ENCODE measurements at places on chromosomes 6 and 20.

DNA sequence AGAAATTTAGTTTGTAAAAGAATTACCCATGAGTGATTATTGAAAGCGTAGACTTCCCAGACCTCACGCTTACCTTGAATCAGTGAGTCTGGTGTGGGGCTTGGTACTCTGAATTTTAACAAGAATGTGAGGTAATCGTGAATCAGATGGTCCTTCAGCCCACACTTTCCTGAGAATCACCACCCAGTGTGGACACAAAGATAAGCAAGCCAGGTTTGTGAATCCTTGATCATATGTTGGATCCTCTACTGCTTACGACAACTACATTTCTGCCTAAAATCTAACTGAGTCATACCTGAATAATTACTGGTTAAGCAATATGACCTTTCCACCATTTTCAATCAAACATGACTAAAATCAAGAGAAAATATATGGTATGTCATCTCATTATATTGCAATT is 589.3 kb downstream of the TFAP2A start:
- DNase-seq, result no peak

DNA sequence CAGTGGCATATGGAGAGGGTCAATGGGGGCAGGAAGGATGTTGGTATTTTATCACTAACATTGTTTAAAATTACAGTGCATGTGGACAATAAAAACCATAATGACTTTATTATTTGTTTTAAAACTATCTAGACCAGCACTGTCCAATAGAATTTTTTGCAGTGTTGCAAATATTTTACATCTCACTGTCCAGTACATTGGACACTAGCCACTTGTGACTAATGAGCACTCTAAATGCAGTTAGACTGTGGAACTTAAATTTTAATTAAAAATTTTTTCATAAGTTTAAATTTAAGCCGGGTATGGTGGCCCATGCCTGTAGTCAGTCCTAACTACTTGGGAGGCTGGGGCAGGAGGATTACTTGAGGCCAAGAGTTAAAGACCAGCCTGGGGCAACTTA is 101.7 kb downstream of the DTD1 start:
- no peak for DNase-seq

DNA sequence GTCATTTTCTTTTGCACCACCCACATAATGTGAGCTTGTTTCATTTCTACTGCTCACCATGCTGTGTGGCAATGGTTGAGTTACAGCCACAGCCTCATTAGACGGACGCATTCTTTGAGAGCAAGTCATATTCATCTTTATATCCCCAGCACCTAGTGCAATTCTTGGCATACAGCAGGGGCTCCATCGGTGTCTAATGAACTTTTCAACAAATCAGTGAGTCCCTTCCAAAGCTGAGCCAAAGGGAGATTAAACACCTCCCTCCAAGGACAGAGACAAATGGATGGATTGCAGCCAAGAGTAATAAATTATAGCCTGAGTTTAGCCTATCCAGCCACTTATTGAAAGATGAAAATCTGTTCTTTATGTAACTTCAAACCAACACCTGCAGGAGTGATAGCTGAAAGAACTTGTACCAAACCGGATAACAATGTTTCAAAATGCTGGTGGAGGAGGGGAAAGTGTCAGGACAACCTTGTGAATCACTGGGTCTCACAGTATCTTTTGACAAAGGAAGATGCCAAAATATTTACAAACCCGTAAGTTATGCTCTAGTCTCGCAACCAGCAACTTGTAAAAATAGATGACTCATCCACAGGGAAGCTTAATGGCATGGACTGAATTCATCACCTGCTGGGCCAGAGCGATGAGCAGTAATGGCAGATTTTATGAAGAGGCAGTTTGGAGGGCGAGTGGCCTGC is 139.0 kb downstream of the PXDC1 start:
- no peak for DNase-seq

GRCh38 chr6:166456395-166457156 is 73.8 kb upstream of the MPC1 start:
- DNase-seq, result peak; percentile 38

GRCh38 chr6:113597231-113597583 is 259.9 kb upstream of the MARCKS start:
- DNase-seq, result no peak

DNA sequence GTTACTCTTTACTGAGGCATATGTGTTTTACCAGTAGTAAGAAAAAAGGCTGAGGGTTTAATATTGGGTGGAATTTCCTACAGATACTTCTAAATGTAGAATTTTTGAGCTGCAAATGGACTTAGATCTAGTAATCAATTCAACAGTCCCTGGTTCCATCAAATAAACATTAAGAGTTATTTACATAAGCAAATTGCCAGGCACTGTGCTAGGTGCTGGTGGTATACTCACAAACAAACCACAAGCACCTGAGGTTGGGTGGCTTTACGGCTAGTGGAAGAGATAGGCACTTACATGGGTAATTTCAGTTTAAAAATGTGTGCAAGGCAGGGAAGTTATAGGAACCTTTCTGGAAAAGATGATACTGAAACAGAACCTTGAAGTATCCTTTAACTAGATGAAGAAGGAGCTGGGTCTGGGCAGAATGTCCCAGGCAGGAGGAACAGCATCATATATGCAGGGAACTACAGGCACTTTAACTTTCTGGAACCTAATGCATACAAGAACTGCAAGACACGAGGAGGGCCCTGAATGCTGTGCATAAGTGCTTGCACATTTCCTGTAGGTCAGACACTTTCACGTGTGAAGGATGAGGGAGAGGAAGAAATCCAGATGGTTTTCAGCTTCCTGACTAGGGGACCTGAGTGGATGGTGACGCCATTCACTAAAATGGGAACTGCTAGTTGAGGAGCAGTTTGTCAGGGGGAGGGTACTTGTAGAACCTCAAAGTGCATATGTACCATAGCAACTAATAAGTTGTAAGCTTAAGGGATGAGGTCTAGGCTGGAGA is 4.5 kb downstream of the CCN6 start:
- DNase-seq, result no peak

- DNase-seq, result no peak
These were observed 63.5 kb upstream of the ADGRF1 start for GRCh38 chr6:47105469-47106178.

- no peak for DNase-seq
These were observed 19.2 kb upstream of the GLP1R start for GRCh38 chr6:39029156-39030011.

GRCh38 chr20:55394592-55394991 is 610.7 kb downstream of the CBLN4 start:
- DNase-seq, result no peak

GRCh38 chr20:38165966-38166702 is 1.1 kb upstream of the TGM2 start:
- DNase-seq, result no peak

- DNase-seq, result no peak
These were observed 3.4 kb downstream of the TCFL5 start for GRCh38 chr20:62858058-62858830.

GRCh38 chr6:138105880-138106664 is 1.1 kb downstream of the PERP start:
- DNase-seq, result peak; percentile 79

- no peak for DNase-seq
These were observed 112.4 kb upstream of the ATXN1 start for GRCh38 chr6:16873698-16874097.

DNA sequence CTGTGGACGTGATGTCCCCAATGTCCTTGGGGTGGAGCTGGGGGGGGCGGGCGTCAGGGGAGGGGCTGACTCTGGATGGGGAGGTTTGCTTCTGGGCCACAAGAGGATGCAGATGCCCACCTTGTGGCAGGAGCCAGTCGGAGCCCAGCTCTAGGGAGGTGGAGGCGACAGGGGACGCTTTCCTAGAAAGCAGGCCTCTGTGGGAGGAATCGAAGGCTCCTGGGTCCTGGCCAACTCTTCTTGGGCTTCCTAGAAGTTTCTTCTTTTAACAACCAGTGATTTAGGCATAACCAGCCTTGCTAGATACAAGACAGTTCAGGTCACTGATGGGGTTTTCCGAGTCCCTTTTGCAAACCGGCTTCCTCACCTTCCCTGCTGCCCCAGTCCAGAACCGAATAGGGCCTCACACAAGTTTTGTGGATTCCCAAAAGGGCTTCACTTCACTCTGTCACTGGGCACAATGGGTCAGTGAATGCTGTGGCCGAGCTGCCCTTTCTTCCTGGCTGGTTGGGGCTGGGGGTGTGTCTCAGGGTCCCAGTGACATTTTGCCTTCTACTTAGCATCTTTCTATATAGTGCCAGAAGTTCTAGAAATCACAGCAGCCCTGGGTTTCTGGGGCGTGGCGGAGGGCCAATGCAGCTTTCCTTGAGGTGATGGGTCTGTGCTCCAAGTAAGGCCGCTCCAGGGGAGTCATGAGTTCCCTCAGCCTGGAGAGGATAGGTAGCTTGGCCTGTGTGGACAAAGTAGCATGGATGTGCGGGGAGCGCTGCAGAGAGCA is 78.4 kb upstream of the FOXP4 start:
- no peak for DNase-seq

- no peak for DNase-seq
These were observed 98.0 kb upstream of the TMEM30A start for GRCh38 chr6:75382634-75382900.

DNA sequence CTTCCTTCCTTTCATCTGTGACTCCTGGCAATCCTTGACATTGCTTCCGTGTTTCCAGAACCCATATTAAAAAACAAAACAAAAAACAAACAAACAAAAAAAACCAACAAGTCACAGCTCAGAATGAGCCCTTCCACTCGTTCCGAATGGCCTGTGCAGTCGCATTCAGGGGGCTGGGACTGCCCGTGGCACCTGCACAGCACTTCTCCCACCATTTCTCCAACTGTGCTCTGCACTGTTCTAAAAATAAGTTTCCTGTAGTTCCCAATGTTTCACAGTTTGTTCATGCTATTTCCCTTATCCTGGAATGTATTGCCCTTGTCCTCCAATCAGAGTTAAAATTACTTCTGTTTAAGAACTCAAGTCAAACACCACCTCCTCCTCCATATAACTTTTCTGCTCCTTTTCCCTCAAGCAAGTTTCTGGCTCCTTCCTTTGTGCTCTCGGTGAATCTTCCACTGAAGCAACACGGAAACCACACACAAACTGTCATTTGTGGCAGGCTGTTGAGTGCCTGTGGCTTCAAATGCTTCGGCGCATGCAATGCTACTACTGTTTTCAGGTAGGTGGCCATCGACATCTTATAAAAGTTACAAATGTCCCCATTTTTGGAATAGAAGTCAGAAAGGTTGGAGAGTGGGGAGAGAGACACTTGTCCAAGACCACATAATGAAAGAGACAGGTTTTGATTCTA is 57.7 kb downstream of the PDE10A start:
- DNase-seq, result peak; percentile 12

GRCh38 chr20:49570828-49571552 is 3.1 kb upstream of the PTGIS start:
- no peak for DNase-seq

GRCh38 chr6:37030599-37030998 is 25.1 kb downstream of the FGD2 start:
- no peak for DNase-seq

- peak; percentile 60 for DNase-seq
These were observed 44.0 kb downstream of the EFCAB8 start for GRCh38 chr20:32902456-32903420.

GRCh38 chr6:157221049-157221816 is 102.1 kb downstream of the TMEM242 start:
- peak; percentile 96 for DNase-seq

- no peak for DNase-seq
These were observed 60.7 kb downstream of the SUN5 start for GRCh38 chr20:32943490-32944052.

- DNase-seq, result no peak
These were observed 789.7 kb downstream of the FRK start for GRCh38 chr6:115270953-115271352.

Data from stomach (tissue), 19 donors.